Stimulated activated memory B cell treated with anti-CD40 and anti-IgM and Interleukin-4, amounts not matched to agents 10 μg/mL and 1 μg/mL and 100 μg/mL, for 72 hours (primary cell): ENCODE measurements at places on chromosomes 6 and 20.
A peak's percentile ranks its signal among the peaks of the same experiment; 100 is the strongest.

GRCh38 chr20:18266282-18266681 is 22.0 kb upstream of the ZNF133 start:
- no peak for ATAC-seq

GRCh38 chr6:170114187-170114945 is 176.5 kb downstream of the DLL1 start:
- no peak for ATAC-seq

- no peak for ATAC-seq
These were observed 15.4 kb upstream of the PAQR8 start for GRCh38 chr6:52346503-52346902.

GRCh38 chr6:161489626-161490306 is 215.9 kb upstream of the AGPAT4 start:
- ATAC-seq, result no peak

DNA sequence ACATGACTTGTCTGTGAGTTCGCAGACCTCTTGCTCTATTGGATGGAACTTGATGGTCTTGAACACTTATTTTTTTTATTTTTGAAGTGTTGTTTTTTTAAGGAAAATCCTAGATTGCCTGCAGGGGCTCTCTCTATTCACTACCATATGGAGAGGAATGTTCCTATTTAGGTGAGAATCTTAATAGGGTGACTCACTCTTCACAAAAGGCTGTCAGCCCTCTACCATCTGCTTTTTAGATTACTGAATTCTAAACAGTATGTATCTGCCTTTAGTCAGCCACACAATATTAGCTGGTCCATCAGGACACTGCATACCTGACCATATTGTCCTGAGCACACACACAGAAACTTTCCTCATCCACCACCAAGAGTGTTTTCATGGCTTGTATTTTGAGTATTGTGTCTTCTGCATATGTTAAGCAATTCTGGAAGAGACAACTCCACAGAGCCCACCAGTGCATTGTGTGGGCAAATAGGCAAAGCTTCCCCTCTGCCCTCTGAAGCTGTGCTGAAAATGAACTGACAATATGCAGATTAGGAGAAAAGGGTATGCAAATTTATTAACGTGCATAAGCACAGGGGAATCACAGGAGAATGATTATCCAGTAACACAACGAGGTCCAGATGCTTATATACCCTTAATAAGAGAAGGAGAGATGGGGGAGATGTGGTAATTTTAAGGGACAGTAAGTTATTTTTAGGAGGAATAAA is 6.6 kb upstream of the BTBD9 start:
- no peak for ATAC-seq

- ATAC-seq, result peak; percentile 51
These were observed 24.1 kb downstream of the STK4 start for GRCh38 chr20:44990425-44990824.

- ATAC-seq, result no peak
These were observed 39.4 kb downstream of the RREB1 start for GRCh38 chr6:7147051-7147671.
